ENCODE measurements at places on chromosomes 12 and 14.

- peak; percentile 45 for DNase-seq
These were observed 1.0 kb downstream of the SH2B3 start for GRCh38 chr12:111406474-111407376.

DNA sequence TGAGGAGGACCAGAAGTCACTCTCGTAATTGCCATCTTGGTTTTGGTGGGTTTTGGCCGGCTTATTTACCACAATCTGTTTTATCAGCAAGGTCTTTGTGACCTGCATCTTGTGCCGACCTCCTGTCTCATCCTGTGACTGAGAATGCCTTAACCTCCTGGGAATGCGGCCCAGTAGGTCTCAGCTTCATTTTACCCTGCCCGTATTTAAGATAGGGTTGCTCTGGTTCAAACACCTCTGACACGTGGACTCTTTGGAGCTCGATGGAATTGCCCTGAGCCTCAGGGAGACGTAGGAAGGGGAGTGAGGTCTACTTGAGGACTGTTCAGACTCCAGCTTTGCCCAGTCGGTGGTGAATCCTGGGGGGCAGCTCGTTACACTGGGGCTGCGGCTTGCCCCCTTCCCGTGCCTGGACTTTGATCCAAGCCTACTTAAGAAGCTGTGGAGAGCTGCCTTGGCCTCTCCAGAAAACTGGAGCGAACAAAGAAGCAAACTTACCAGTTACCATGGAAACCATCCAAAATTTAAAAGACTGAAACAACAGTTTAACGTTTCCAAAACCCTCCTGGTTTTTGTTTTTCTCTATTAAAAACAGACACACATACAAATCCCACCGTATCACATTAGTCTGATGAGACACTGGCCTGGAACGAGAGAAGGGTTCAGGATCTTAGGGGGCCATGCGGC lies 28.0 kb downstream of the CALM1 start:
- no peak for DNase-seq

DNA sequence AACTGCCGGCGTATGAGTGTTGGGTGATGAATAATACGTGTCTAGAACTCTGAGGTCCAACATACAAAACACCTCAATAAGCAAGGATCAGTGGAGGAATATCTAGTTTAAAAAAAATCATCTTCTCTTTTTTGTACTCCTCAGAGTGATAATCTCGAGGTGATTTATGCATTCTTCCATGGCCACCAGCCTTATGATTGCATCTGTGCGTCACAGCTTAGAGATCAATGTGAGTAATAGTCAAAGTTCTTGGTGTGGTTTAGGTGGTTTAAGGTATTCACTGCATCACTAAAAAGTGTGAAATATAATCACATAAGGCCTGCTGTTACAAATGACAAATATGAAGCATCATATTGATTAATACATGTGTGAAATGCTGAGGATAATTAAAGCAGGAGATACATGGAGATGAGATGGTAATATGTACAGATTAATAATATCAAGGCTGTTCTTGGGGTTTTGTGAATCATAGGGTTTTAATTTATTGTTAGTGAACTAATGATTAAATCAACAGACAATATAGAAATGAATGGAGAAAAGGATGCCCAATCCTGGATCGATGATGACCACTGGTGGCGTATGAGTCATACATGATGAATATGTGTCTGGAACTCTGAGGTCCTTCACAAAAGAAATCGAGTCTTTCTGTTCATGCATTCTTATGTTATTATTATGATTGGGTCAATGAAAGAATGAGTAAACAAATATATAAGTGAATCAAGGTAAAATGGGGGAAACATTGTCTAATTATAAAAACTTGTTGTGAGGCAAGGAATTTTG lies 68.8 kb upstream of the RTL1 start:
- no peak for DNase-seq

GRCh38 chr12:34352098-34352497 lies 329.8 kb downstream of the ALG10 start:
- no peak for DNase-seq

- DNase-seq = no peak
These were observed 69.2 kb downstream of the SLC25A47 start for GRCh38 chr14:100392356-100392755.

- no peak for DNase-seq
These were observed 35.3 kb upstream of the TTC7B start for GRCh38 chr14:90851327-90852036.

GRCh38 chr12:98955284-98955683 lies 310.2 kb downstream of the APAF1 start:
- no peak for DNase-seq

All from activated T-helper 1 cell treated with anti-CD3 and anti-CD28 coated beads, Interleukin-2, amount 50 U/mL, for 16 hours (primary cell).